ENCODE measurements at places on chromosomes 16 and 17.

DNA sequence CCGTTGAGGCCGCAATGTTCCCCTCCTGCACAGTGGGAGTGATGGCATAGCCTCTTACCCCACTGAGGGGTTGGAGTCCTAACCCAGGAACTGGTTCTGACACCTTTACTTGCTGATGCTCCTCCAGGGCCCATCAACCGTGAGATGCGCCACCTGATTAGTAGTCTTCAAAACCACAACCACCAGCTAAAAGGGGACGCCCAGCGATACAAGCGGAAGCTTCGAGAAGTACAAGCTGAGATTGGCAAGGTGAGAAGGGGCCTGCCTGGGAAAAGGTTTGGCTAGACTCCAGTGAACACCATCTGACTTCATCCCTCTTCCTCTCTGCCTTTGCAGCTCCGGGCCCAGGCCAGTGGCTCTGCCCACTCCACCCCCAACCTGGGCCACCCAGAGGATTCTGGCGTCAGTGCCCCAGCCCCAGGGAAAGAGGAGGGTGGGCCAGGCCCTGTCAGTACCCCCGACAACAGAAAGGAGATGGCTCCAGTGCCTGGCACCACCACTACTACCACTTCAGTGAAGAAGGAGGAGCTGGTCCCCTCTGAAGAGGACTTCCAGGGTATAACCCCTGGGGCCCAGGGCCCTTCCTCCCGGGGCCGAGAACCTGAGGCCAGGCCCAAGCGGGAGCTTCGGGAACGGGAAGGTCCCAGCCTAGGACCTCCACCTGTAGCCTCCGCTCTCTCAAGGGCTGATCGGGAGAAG lies 5.8 kb downstream of the RNF40 start:
- peak; percentile 74 for DNase-seq

- no peak for DNase-seq
Measured at GRCh38 chr17:75348386-75349012, 57.0 kb downstream of the GRB2 start.

DNA sequence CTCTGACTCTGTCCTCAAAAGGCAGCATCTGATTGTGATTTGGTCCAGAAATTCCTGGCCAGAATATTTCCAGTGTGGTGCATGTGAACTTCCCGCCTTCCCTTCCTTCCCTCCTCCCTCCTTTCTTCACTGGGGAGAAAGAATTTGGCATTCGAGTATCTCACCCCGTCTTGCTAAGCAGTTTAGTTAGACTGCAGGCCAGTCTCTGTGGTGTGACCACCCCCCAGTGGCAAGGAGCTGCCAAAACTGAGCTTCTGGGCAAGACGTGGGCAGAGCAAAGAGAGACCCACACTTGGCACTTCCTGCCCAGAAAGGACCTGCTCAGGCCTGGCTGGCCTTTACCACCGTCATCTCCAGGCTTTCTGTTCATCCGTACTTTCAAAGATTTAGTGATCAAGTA lies 36.4 kb downstream of the SNX20 start:
- DNase-seq = no peak

- DNase-seq = no peak
Measured at GRCh38 chr17:74877592-74878548, 5.1 kb upstream of the FDXR start.

- no peak for DNase-seq
Measured at GRCh38 chr17:62859146-62859545, 51.0 kb upstream of the MARCHF10 start.

- no peak for DNase-seq
Measured at GRCh38 chr17:28551421-28552175, 826 bp downstream of the UNC119 start.

DNA sequence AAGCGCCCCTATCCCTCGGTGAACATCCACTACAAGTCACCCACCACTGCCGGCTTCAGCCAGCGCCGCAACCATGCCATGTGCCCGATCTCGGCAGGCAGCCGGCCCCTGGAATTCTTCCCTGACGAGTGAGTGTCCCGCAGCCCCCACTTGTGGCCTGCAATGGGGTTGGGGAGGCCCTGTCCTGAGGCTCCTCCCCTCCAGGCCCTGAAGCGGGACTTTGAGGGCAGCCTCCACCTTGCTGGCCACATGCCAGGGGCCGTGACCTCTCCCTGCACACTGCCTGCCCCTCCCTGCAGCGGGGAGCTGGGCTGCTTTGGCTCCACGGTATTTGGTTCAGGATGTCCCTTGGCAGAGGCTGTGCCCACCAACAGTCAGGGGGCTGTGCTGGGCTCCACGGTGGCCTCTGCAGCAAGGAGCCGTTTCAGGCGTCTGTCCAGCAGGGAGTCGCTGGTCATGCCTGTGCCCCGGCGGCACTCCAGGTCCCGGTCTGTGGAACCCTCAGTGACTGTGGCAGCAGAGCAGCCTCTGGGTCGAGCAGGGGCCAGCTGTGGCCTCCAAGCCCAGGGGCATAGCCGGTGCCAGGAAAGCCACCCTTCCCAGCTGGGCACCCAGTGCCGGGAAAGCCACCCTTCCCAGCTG lies 8.3 kb downstream of the NME3 start:
- no peak for DNase-seq

DNA sequence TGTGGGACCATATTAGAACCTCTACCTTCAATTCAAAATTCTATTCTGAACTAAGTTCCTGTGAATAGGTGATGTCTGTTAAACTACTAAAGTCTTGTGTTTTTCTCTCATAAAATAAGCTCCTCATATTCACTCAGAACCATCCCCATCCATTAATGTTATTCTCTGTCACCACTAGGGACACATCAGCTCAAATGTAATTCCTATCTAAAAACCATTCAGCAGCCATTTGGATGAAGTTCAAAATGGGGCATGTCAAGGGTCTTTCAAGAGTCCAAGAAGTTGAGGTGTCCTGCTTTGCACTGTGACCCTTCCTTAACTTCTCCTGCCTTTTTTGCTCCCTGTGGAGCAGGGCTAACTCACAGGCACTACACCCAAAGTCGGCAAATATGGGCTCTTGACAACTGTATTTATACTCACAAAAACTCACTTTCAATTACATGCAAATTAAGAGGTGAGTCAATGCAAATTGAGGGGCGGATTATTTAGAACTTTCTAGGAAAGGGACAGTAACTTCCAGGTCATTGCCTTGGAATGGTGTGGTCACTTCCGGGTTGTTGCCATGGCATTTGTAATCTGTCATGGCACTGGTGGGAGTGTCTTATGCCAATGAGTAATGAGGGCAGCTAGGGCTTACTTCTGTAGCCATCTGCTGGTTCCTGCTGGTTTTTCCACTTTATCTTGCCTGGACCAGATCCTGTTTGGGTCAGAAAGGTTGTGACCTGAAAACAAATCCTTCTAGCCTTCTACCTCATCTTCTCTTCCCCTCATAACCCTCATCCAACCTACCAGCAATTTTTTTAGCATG lies 128.2 kb upstream of the COX10 start:
- DNase-seq = no peak

DNA sequence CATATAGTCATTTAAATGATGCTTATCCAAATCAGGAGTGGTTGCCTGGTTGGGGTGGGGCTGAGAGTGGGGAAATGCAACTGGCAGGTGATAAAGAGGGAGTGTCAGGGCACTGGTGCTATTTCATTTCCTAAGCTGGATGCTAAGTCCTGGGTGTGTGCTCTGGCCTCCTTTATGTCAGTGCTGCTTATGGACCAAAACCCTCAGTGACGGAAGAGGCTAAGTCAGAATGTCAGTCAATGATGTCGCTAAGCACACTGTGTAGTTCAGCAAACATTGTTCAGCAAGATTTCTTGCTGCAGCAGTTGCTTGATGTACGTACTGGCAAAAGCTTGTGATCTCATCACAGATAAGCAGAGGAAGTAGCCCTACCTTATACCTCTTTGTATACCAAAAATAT lies 16.4 kb upstream of the FLCN start:
- DNase-seq = no peak

DNA sequence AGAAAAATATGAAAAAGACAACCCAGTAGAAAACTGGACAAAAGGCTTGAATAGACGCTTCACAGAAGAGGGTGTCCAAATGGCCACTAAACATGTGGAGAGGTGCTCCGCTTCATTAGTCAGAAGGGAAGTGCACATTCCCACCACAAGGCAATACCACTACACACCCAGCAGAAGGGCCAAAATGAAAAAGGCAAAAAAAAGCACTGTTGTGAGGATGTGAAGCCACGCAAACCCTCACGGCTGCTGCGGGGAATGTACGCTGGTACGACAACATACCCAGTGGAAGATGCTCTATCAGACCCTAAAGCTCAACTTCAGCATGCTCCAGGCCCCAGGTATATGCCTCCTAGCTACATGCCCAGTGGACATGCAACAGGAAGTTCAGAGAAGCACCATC lies 17.0 kb downstream of the PIK3R5 start:
- no peak for DNase-seq

DNA sequence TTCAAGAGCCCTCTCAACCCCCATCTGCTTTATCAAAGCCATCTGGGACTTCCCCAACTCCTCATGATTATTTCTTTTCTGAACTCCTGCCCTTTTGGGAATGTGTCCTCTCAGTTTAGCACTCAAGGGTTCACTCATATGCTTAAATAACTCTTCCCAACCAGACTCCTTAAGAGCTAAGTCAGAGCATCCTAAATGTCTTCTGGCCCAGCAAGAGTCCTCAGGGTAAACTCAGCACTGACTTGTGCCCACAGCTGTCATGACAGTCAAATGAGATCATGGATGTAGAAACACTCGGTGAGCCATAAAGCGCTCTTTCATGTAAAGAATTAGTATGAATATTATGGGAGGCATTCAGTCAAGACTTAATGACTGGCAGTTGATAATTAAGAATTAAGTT lies 85.9 kb downstream of the TEX14 start:
- no peak for DNase-seq

GRCh38 chr16:69917739-69918138 lies 33.4 kb upstream of the CLEC18A start:
- no peak for DNase-seq

GRCh38 chr17:10741416-10742135 lies 11.8 kb upstream of the TMEM220 start:
- DNase-seq = no peak

- DNase-seq = no peak
Measured at GRCh38 chr17:73357318-73357717, 45.5 kb upstream of the CDC42EP4 start.

- no peak for DNase-seq
Measured at GRCh38 chr17:73365301-73365874, 53.6 kb upstream of the CDC42EP4 start.

GRCh38 chr17:66833201-66833600 lies 1.7 kb upstream of the CACNG5 start:
- DNase-seq = no peak

DNA sequence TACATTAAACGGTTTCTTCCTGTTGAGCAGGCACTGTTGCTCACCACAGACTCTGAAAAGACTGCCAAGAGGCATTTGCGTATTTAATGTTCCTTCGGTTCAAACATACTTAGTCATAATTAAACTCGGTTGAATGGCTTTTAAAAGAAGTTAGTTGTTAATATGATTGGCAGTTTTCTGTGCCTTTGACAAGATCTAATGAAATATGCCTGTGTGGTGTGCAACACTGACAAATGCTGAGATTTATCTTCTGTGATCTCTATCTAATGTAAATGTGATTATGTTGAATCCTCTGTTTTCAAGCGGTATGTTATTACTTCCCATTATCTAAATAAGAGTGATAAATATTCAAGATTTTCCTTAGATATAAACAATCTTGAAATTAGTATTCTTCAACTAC lies 1046.6 kb downstream of the CDH8 start:
- DNase-seq = no peak

- DNase-seq = no peak
Measured at GRCh38 chr17:3558603-3559269, 1.1 kb upstream of the TRPV3 start.

DNA sequence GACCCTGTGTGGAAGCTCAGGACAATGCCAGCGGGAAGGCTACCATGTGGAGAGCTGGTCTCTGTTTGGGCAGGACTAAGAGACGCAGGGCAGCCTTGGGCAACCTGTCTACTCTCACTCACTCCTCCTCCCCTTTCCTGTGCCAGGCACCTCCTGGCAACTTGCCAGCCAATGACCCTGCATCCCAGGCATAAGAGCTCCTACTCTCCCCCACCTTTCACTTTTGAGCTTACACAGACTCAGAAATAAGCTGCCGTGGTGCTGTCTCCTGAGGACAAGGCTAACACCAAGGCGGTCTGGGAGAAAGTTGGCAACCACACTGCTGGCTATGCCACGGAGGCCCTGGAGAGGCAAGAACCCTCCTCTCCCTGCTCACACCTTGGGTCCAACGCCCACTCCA lies 2.6 kb downstream of the HBM start:
- no peak for DNase-seq

DNA sequence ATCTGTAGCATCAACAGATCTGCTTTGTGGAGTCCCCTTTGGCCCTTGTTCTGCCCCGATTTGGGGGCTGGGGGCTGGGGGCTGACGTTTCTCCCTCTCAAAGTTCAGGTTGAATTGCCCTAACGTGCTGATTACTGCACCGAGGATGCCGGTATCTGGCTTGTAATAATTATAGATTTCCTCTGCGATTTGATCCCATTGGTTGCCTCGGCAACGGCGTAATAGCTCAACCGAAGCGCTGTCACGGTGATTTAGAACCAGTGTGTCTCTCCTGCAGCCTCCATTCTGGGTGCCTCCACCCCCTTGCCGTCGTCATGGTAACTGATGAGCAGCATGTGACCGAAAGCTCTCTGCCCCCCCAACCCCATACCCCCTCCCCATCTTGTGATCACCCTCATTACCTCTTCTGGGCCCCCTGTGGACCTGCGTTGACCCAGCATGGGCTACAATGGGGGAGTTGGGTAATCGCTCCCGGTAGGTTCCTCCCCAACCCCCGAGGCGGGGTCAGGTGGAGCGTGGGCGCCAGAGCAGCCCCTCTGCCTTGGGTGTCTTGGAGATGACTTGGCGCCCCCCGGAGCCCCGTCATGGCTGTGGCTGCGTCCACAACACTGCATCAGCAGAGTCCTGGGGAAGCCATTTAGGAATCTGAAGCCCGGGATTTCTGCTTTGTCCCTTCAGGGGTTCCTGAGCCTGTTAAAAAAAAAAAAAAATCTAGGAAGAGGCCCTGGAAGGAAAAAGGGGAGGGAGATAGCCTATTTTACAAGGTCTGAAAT lies 38.4 kb downstream of the ABAT start:
- no peak for DNase-seq

GRCh38 chr17:78343187-78343542 lies 16.7 kb downstream of the SOCS3 start:
- DNase-seq = no peak

DNA sequence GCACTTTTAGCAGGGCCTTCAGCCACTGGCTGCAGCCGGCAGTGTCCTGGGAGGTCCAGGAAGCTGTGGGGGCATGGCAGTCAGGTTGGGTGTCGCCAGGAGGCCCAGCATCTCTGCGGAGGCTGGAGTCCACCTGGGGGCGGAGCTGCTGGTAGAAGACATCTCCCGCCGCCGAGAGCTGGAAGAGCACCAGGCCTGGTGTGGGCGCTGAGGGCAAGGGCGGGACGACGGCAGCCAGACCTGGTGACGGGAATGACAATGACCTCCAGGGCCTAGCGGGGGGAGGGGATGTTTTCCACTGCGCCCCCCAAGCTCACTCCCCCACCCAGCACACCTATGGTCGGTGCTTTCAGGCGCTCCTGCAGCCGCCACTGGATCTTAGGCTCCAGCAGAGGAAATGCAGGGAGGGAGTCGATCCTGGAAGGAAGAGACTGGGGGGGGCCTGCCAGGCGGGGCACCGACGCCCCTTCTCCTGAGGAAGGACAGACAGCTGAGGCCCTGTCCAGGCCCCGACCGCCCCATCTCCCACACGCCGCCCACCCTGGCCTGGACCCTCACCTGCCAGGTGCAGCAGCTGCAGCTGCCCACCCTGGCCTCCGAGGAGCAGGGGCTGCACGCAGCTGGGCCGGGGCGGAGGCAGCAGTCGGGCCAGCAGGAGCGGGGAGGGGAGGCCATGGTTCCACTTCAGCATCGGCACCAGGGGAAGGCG lies 7.1 kb downstream of the TAF1C start:
- no peak for DNase-seq

- DNase-seq = no peak
Measured at GRCh38 chr17:78795861-78796516, 13.9 kb upstream of the CYTH1 start.
